Stimulated activated CD4-positive, alpha-beta T cell treated with anti-CD3 and anti-CD28 coated beads, Interleukin-1b, Interleukin-23, amount 100 ng/mL, for 4 hours (primary cell): ENCODE measurements at places on chromosomes 1 and 21.

GRCh38 chr1:78607944-78608343, 12.3 kb upstream of the IFI44L start:
- DNase-seq, result no peak

- DNase-seq, result no peak
Observed at GRCh38 chr1:77594366-77595112, 87.9 kb downstream of the ZZZ3 start.

DNA sequence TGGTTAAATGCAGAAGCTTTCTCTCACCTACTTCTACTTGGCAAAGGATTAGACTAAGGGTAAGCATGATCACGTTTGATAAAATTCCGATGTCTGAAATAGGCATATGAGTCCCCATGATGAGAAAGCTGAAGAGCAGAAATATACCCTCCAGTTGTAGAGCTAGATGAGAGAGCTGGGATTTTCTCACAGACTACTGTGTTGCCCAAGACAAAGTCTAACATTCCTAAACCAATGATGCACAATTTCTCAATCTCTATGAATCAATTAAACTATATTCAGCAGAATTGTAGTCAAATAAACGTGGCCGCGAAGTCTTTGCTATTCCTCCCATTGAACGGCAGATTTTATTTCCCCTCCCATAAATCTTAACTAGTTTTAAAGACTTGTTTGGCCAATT, 699.2 kb downstream of the KCNT2 start:
- DNase-seq, result no peak

DNA sequence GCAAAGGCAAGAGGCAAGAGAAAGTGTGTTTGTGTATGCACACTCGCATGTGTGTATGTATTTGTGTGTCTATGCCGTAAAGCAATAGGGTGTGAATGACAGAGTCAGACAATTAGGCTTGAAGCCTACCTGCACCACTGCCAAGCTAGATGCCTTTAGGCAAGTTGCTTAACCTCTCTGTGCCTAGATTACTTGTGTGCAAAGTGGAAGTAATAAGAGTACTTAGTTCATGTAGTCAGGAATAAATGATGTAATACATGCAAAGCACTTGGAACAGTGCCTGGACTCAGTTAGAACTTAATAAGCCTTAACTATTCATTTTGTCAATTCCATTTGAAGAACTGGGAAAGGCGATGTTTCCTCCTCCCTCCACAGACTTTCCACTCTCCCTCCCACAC, 31.7 kb downstream of the LAMB3 start:
- DNase-seq, result no peak

- DNase-seq, result no peak
Observed at GRCh38 chr1:47524272-47524671, 86.4 kb downstream of the FOXD2 start.

GRCh38 chr1:203704120-203704519, 60.9 kb upstream of the LAX1 start:
- DNase-seq, result no peak

DNA sequence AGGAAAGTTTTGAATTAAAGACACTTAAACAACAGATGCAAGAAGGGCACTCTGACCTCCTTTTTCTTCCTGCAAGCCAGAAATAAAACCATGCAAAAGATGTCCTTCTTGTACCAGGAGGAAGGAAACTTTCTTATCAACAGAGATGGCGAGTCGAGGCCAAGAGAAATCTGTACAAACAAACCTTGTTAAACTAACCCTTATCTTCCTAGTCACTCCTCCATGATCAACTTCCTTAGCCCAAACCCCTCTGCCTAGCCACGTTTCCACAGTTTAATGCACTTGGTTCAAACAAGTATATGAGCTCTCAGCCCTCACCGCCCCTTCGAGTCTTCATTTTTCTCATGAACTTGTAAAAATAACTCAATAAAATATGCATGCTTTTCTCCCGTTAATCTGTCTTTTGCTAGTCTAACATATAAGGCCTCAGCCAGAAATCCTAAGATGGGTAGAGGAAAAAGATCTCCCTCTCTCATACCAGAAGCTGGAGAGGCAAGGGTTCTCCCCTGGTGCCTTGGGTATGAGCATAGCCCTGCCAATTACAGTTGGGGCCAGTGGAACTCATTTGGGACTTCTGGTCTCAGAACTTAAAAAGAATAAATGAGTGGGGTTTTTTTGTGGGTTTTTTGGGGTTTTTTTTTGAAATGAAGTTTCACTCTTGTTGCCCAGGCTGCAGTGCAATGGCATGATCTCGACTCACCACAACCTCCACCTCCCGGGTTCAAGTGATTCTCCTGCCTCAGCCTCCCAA, 141.7 kb upstream of the SOD1 start:
- no peak for DNase-seq

DNA sequence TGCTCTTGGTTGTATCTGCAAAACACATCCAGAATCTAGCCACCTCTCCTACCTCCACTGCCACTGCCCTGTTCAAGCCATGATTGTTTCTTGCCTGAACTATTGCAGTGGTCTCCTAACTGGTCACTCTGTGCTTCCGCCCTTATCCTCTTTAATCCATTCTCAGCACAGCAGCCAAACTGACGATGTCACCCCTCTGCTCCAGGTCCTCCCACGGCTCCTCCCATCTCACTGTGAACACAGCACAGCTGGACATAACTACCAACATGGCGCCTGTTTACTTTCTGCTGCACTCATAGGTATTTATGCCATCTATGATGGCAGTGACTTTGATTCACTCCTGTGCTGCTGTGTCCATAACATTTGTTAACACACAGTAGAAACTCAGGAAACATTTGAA, 406.7 kb downstream of the DISC1 start:
- no peak for DNase-seq

DNA sequence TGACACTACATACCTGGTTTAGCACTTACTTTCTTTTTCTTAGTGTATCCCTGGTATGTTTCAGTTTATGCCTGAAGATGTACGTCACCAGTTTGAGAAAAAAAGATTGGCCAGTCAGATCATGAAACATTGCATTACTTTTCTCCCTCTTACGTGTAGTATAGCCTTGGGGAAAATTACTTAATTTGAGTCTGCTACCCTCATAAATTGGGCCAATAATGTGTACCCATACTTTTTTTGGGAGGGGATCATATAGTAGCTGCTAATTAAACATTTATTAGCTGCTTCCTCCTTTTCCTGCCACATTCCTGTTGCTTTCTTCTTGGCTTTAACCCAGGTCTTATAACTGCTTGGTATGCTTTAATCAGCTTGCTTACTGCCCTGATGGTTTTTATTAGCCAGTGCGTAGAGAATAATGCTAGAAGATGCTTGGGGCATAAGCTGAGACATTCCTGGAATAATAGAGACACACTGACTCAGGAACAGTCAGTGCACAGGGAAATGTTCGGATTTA, 32.1 kb downstream of the RABGAP1L start:
- DNase-seq, result no peak

GRCh38 chr1:164928232-164928812, 369.3 kb downstream of the PBX1 start:
- no peak for DNase-seq

DNA sequence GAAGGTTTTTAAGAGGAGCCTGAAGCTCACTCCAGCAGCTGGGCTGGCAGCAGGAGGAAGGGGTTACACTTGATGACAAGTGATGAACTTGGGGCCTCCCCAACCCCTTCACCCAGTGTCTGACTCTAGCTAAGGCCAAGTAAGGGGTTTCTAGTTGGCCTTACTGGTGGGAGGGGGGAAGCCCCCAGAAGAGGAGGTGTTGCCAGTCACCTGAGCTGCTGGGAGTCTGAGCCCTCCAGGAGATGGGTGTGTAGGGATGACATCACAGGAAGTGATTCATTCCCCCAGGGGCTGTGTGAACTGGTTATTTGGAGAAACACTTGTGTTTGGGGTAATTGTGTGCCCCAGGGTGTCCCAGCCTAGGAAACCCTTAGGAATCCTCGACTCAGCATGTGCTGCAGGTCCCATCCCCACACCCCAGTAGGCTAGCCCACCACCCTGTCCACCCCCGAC, 3.1 kb downstream of the PADI1 start:
- DNase-seq, result peak; percentile 31

GRCh38 chr1:107867422-107867821, 97.6 kb downstream of the VAV3 start:
- DNase-seq, result no peak

GRCh38 chr1:109273570-109274288, 9.2 kb downstream of the PSRC1 start:
- no peak for DNase-seq

DNA sequence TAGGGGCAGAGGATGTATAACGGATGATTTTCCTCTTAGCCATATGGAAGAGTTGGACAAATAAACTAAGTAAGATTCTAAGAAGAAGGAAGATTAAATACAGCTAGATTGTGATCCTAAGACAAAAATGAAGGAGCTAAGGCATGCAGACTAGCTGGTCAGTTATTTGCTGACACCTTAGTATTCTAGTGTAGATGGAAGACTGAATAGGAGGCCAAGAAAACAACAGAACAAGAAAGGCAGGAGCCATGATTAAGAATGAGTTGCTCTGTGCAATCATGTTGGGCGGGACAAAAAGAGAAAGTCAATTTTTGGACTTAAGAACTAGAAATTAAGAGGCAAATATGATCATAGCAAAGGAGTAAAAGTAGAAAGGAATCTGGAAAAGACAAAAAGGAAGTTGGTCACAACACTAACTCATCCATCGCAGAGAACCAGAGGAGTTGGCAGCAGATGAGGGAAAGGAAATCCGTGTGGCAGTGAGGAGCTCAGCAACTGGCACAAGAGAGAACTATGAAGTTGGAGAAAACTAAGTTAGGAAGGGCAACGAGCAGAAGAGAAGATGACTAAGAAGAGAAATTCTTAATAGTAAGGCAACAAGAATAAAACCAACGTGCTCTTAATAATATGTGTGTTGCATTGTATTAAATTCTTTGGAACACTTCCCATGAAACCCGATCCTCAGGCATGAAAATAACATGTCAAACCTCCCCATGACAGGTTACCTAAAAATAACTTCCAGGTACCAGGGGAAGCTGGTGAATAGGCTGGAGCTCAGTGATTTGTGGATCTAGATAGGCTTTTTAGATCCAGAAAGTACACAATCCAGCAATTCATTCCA, 234.4 kb downstream of the LTN1 start:
- no peak for DNase-seq

GRCh38 chr1:227572752-227573151, 9.4 kb downstream of the ZNF678 start:
- DNase-seq, result no peak
